Activated effector memory CD4-positive, alpha-beta T cell treated with Interleukin-2 at 50 U/mL for 16 hours (primary cell): ENCODE measurements at places on chromosomes 16 and 17.

DNA sequence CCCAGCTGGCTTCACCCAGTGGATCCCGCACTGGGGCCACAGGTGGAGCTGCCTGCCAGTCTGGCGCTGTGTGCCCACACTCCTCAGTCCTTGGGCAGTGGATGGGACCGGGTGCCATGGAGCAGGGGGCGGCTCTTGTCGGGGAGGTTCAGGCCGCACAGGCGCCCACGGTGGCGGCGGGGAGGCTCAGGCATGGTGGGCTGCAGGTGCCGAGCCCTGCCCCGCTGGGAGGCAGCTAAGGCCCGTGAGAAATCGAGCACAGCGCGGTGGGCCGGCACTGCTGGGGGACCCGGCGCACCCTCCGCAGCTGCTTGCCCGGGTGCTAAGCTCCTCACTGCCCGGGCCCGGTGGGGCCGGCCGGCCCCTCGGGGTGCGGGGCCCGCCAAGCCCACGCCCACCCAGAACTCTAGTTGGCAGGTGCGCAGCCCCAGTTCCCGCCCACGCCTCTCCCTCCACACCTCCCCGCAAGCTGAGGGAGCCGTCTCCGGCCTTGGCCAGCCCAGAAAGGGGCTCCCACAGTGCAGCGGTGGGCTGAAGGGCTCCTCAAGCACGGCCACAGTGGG, 26.6 kb downstream of the CCDC42 start:
- no peak for DNase-seq

DNA sequence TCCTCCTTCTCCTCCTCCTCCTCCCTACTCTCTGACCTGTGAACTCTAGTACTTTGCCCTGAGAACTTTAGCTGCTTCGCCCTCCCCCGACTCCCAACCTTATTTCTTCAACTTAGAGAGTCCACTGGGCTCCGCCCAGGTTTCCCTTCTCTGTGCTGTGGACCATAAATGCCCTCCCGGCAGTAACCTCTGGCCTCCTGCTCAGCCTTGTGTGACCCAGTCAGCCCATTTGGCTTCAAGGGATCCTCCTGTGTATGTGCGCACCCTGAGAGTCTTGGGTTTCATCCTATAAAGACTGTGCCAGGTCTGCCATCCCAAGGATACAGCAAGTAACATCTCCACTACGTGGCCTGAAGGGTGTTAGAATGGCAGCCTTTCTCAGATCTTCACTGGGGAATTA, 275.6 kb upstream of the C16orf82 start:
- DNase-seq = no peak

DNA sequence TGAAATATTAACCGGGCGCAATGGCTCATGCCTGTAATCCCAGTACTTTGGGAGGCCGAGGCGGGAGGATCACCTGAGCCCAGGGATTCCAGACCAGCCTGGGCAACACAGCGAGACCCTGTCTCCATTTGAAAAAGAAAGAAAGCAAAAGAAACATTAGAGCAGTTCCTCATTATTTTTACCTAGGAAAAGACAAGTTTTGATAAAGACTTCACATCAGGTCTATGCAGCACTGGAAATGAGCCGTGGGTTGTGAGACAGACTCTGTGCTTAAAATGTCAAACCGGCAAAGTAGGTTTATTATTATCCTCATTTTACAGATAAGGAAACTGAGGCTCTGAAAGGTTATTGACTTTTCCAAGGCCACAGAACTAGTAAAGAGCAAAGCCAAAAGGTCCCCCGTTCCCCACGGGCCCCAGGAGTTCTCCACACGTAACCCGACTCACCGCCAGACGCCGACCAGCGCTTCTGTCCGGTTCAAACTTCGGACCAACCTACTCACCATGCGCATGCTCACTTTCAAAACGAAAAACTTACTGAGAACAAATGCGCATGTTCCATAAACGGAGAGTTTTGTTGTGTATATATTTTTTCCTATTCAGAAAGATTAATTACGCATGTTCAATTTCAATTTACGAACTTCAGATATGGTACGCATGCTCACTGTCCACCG, 356 bp downstream of the TUBD1 start:
- DNase-seq = no peak

- DNase-seq = no peak
These were observed 13.8 kb upstream of the RCVRN start for GRCh38 chr17:9918804-9919352.

- DNase-seq = no peak
These were observed 187.6 kb downstream of the FTO start for GRCh38 chr16:53891409-53892139.

DNA sequence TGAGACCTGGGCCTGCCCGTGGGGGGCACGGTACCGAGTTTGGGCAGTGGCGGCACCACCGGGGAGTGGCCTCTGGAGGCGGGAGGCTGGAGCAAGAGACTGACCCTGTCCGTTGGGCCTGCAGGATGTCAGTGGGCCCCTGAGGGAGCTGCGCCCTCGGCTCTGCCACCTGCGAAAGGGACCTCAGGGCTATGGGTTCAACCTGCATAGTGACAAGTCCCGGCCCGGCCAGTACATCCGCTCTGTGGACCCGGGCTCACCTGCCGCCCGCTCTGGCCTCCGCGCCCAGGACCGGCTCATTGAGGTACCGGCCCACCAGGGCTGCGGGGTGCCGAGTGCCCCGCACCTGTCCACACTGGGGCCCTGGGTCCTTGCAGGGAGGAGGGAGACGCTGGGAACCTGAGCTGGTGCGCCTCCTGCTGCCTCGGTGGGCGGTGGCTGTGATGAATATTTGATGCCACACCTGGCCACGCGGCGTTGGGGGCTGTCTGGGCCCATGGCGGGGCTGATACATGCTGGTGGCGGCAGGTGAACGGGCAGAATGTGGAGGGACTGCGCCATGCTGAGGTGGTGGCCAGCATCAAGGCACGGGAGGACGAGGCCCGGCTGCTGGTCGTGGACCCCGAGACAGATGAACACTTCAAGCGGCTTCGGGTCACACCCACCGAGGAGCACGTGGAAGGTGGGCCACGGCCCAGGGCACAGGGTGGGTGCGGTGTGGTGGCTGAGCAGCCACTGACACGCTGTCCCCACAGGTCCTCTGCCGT, 9.7 kb downstream of the NHERF2 start:
- no peak for DNase-seq

DNA sequence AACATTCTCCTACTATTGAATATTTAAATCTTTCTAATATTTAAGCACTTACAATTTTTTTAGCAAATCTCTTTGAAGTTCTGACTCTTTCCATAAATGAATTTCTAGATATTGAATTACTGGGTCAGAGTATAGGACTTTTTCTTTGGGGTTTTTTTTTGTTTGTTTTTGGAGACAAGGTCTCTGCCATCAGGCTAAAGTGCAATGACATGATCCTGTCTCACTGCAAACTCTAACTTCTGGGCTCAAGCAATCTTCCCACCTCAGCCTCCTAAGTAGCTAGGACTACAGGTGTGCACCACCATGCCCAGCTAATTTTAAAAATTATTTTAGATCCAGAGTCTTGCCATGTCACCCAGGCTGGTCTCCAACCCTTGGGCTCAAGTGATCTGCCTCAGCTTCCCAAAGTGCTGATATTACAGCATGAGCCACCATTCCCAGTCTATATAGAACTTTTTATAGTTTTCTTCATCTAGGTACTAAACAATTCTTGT, 24.9 kb downstream of the PIGL start:
- DNase-seq = no peak

DNA sequence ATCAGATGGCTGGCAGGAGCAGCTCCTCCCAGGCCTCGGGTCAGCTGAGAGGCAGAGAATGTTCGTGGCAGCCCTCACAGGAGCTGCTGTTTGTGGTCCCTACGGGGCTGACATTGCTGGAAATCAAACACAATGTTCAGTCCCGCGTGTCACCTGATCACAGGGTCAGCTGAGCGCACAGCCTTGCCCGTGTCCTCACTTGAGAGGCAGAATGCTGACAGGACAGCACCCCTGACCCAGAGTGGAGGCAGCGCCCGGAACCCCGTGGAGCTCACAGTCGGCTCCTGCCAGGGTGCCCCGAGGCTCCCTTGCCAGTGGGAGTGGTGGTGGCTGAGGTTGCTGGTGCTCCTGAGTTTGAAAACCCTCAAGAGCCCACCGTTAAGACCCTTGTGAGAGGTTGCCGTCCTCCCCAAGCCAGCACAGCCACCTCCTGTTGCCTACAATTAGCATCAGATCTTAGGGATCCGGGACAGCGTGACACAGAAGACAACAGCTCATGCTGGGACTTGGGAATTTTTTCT, 3.6 kb upstream of the CHMP6 start:
- DNase-seq = no peak

DNA sequence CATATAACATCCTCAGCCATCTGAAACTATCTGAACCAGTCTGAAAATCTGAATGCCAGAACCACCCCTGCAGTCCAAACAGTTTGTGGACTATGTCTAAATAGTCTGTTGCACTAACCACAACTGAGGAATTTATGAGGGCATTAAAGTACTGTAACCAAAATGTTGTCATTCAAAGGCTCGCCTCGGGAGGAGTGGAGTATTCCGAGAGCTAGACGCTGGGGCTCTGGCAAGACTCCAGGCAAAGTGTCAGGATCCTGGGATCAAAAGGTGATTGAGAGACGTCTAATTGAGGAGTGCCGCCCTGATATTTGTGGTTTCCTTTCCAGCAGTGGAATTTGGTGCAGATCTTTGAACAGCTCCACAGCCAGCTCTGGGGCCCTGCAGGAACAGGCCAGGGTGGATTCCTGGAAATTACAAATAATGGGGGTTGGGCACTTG, 142.9 kb upstream of the MYOCD start:
- no peak for DNase-seq

DNA sequence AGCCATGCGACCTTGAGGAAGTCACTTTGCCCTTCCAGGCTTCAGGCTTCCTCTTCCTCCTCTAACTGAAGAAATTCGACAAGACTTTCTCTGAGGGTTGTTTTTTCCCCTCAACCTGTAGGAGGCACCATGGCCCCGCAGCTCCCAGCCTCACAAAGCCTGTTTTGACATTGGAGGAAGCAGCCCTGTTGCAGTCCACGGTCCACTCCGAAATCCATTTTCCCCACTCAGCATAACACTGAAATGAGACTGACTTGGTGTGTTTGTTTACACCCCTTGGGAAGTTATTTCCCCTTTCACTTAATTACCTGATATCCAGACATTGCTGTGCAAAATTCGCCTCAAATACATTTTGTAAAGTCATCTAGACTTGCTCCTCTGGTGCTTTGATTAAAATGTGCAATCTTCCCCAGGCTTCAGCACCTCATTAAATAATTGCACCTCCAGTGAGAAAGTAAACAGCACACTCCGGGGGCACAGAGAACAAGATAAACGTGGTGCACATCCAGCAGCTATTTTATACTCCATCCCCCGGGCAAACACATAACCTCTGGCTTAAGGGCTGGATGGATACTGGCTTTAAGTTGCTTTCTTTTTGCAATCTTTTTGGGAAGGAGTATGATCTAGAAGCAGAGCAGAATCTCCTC, 41.4 kb upstream of the PIRT start:
- DNase-seq = no peak

GRCh38 chr17:15942207-15942833, 2.6 kb upstream of the ADORA2B start:
- DNase-seq = no peak

GRCh38 chr16:13113741-13114140, 212.3 kb downstream of the SHISA9 start:
- DNase-seq = no peak

DNA sequence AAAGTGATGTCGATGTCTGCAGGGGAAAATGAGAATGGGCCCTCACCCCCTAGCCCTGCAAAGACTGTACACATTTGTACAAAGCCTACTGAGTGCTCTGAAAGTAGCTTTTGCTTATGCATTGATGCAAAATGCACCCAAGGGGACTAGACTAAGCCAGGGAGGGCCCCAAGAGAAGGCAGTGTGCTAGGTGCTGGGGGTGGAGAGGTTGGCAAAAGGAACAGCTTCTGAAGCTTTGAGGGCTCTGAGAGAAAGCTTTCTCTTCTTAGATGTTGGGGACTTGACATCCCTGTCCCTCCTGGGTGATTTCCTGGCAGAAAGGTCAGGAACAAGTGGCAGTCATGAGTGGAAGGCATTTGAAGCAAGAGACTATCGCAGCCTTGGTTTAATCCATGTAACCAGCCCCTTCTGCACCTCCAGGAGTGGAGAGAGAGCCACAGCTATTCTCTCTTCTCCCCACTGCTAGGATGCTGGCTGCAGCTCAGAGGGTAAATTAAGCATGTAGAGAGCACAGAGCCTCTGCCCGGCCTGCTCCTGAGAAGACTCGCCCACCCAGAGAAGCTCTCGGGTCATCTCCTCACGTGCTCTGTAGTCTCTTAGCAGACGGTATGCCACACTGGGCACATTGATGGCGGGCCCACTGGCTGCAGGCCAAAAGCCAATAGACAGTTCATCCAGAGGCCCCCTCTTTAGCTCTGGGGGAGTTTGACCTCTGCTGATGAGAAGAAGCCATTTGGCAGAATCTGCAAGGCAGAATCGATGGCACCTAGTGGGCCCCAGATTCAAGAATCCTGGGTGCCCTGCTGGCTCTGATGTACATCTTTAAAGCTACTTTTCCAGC, 221.4 kb downstream of the MSI2 start:
- no peak for DNase-seq

DNA sequence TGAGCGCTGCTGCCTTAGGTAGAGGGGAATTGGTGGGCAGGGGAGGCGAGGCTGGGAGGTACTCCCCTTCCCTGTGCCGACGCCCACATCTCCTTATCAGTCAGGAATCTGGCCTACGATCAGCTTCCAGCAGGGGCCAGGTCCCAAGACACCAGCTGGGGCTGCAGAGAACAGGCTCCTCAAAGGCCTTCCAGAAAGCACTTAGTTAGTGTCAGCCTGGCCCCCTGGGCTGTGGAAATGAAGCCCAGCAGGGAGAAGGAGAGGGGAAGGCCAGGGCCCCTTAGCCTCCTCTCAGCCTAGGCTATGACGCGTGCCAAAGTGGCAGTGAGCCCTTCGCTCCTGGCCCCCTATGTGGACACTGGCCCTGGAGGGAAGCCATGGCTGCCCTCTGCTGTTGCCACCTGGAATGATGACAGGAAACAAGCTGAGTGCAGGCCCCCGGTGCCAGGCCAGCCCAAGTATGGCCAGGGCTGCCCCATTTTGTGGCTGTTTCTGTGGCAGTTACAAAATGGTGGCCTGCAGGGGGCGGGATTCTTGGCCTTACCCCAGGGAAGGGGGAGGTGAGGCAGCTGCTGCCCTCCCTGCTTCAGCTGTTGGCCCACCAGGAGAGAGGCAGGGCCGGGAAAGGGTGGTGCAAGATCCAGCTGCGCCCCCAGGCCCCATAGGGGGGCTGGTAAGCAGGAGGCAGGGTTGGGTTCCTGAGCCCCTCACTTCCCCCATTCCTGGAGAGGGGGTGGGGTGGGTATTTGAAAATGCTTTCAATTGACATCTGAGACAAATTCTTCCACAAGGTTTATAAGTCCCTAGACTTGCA, 11.3 kb downstream of the TBX4 start:
- DNase-seq = no peak

- no peak for DNase-seq
These were observed 925.4 kb downstream of the CDH11 start for GRCh38 chr16:64196444-64196843.

DNA sequence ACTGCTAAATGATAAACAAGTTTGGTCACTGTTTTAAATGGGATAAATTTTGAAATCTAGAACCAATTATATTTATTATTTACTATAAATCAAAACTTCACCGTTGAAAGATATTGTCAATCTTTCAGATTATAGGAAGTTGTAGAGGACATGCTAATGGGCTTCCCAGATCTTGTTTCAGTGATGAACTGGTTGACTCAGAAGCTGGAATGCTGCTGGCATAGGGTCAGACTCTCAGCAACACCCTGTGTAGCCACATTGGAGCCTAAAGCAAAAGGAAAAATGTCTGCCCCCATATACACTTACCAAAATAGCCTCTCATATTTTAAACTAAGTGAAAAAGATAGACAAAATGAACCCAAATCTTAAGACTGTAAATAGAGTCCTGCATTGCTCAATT, 916.9 kb upstream of the SOX9 start:
- no peak for DNase-seq
